ENCODE measurements at places on chromosomes 7 and 10. TPM values are rescaled to one million over a fixed set of nuclear protein-coding genes. Genes with fewer than 3 reads are reported as not detected.

GRCh38 chr10:26513101-26513500 lies 75.0 kb downstream of the APBB1IP start:
- no peak overlapping the region for H3K4me3 ChIP-seq
- no peaks in the 10 kb centered on the region for H3K27me3 ChIP-seq
- no peaks in the 10 kb centered on the region for H3K36me3 ChIP-seq
- no peak for DNase-seq

DNA sequence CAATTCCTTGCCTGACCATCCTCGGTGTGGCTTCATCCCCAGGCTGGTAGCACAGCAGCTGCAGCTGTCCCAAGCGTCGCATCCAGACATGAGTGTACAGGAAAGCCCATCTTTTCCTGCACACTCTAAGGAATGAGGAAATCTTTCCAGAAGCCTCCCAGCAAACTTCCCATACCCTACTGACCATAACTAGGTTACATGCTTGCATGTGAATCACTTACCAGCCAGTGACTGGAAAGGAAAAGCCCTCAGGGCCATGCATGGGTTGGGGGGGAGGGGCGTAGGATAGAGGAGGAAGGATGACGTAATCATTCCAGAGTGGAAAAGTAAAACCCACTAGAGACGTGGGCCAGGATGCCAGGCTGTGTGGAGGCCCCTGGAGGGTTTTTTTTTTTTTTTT lies 18.9 kb upstream of the ZNF212 start:
- H3K27me3 ChIP-seq, result no peaks in the 10 kb centered on the region
- no peak overlapping the region for H3K4me3 ChIP-seq
- no peaks in the 10 kb centered on the region for H3K4me1 ChIP-seq
- DNase-seq, result no peak
- H3K36me3 ChIP-seq, result no peaks in the 10 kb centered on the region

DNA sequence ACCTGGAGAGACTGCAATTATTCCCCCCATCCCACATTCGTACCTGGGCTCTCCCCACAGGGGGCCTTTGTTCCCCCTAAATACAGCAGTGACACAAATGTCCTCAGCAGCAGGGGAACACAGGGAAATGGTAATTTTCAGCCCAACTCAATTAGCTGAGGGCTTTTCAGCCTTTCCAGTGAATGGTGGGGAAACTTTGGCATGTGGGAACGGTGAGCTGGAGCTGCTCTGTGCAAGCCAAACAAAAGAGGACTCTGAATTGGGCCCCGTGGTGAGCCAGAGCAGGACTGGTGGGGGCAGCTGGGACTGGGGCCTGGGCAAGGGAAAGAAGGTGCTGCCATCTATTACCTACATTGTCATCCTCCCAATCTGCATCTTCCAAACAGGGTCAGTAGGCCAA lies 51.0 kb downstream of the FBXW4 start:
- no peak for DNase-seq
- H3K4me1 ChIP-seq, result no peaks in the 10 kb centered on the region
- no peak overlapping the region for H3K27ac ChIP-seq

DNA sequence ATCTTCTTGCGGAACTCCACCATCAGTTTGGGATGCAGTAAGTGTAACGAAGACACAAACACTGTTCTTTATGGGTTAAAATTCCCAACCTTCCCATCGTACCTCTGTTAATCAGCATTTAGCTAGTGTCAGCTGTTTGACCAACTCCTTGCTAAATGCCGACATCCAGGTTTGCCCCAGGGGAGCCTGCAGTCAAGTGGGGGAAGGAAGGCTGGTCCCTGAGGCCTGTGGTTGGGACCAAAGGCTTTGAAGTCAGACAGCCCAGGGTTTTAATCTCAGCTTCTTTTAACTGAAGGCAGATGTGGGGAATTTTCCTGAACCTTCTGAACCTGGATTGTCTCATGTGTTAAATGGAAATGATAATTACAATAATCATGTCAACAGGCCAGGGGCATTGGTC lies 443.7 kb downstream of the GLRX3 start:
- DNase-seq, result no peak
- no peak overlapping the region for H3K27ac ChIP-seq
- peaks cover 5% of the 10 kb centered on the region for H3K27me3 ChIP-seq
- no peak overlapping the region for H3K4me3 ChIP-seq
- H3K4me1 ChIP-seq, result no peaks in the 10 kb centered on the region

DNA sequence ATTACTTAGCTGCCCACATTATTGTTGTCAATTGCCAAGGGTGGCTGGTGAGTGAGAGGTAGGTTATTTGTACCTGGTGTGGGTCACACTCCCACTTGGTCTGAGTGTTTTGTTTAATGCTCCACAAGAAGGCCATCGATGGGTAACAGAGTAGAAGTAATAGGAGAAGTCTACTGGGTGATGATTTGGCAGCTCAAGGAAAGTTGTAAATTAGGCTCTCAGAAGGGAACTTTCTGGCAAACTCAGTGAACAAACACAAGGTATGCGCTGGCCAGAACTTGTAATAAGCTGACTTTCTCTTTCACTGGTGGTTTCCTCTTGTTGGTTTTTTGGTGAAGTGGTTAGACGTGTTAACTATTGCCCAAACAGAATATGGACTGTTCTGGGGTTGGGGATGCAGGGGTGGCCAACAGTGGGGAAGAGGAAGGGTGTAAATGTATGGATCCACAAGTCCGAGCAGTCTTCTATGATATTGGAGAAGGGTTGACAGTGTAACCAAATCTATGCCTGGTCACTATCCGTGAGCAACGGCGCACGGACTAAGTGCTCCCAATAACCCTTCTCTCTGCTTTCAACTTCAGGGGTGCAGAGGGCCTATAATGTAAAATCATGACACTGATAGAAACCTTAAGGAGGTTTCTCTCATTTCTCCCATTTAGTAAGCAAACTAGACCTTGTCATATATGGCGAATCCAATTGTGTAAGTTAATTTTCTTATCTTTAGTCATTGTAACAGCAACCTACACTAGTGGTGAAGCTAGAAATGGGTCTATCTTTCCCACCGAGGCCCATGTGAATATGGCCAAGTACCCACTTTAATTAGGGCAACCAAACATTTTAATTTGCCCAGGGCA lies 212.8 kb downstream of the PTEN start:
- H3K27ac ChIP-seq, result no peak overlapping the region
- no peak for DNase-seq
- H3K27me3 ChIP-seq, result no peaks in the 10 kb centered on the region
- H3K4me1 ChIP-seq, result peaks cover 18% of the 10 kb centered on the region
- H3K36me3 ChIP-seq, result no peaks in the 10 kb centered on the region
- H3K4me3 ChIP-seq, result no peak overlapping the region

DNA sequence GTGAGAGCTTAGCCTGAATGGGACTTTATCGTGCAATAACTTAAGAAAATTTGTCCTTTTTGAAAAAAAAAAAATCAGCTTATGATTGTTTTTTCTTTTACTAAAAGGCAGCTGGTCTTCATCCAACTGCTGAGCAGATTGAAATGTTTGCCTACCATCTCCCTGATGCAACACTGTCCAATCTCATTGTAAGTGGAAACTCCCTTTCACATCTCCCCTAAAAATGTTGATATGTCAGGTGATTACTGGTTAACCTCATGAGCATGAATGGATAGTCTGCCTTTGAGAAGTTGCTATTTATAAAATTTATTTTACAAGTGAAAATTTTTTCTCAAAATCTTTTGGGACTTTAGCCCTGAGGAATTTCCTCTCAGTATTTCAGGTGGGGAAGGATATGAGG lies 17.8 kb upstream of the HKDC1 start:
- H3K4me3 ChIP-seq, result no peak overlapping the region
- H3K27me3 ChIP-seq, result no peaks in the 10 kb centered on the region
- no peak overlapping the region for H3K27ac ChIP-seq
- DNase-seq, result no peak
- H3K4me1 ChIP-seq, result no peaks in the 10 kb centered on the region

DNA sequence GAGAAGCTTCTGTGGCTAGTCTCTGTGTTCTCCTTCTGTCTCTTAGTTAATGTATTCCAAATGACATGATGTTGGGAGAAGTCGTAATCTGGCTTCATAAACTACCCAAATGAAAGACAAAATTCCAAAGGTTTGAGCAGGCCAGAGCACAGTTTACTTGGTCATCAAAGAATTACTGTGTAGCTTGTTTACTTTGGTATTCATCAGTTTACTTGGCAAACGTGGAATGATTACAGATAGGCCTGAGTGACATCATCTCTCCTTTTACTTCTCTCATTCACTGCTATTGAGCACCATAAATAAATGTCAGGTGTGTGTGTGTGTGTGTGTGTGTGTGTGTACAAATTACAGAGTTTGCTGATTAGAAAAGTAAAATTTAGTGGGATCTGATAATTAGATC lies 327.3 kb downstream of the PHTF2 start:
- H3K36me3 ChIP-seq, result no peaks in the 10 kb centered on the region
- H3K27me3 ChIP-seq, result no peaks in the 10 kb centered on the region
- no peaks in the 10 kb centered on the region for H3K4me1 ChIP-seq
- no peak for DNase-seq
- H3K4me3 ChIP-seq, result no peak overlapping the region
- no peak overlapping the region for H3K27ac ChIP-seq

GRCh38 chr7:80832006-80832405 lies 86.8 kb downstream of the SEMA3C start:
- no peaks in the 10 kb centered on the region for H3K27me3 ChIP-seq
- H3K4me3 ChIP-seq, result no peak overlapping the region
- no peaks in the 10 kb centered on the region for H3K36me3 ChIP-seq
- no peak overlapping the region for H3K27ac ChIP-seq
- peaks cover 8% of the 10 kb centered on the region for H3K4me1 ChIP-seq

DNA sequence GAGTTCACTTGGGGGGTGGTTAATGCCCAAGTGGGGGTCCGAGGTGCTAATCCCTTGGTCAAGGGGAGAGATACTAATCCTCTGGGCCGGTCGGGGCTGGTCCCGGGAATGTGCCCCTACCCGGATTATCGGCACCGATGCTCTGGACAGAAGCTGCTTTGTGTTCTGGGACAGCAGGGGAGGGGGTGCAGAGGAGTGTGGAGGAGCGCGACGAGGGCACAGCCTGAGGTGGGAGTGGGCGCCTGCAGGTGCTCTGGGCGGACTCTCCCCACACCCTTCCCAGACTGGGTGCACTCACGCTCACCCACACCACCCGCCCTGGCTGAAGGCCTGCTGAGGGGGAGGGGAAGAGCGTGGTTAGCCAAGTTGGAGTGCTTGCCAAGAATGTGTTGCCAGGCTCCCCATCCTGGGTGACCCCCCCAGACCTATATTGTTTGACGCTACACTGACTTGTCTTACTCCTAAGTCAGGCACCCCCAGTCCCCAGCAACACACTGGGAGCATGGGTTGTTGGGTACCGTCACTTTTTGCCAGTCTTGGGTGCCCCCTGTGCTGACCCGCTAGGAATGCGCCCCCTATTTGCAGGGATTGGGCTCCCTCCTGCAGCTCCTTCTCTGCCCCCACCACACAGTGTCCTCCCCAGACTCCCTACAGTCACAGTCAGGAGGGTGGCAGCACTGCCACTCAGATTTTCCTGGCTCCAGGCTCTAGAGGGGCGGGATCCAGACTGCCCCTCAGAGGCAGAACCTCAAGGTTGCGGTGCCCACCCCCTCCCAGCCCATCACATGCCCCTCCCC lies 1.2 kb downstream of the SLC4A2 start:
- peak; percentile 56 for DNase-seq
- peaks cover 44% of the 10 kb centered on the region for H3K4me1 ChIP-seq
- H3K36me3 ChIP-seq, result no peaks in the 10 kb centered on the region

DNA sequence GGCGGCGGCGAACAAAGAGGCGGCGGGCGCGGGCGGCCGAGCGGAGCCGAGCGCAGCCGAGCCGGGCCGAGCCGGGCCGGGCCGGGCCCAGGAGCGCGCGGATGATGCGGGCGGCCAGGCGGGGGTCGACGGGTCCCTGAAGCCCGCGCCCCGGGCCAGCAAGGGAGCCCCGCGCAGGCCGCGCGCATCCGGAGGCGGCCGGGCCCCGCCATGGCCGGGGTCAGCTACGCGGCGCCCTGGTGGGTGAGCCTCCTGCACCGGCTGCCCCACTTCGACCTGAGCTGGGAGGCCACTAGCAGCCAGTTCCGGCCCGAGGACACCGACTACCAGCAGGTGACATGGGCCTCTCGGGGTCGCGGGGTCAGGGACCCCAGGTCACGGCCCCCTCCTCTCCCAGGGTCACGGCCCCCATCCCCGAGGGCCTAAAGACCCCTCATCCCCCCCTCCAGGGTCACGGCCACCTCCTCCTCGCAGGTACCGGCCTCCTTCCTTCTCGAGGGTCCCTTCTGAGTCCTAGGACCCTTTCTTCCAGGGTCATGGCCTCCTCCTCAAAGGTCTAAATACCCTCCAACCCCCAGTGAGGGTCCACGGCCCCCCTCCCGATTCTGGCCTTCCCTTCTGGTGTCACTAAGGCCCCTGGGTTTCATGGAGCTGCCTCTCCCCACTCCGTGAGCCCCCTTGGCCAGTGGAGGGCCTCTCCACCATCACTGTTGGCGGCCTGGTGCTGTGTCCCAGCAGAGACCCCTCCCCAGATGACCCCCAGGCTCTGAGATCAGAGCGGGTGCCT lies at the start of gene TTYH3:
TSS of gene TTYH3 (plus strand) at position 41 of the 787 bp plus-strand sequence. CDS start at position 211, 170 bp downstream.
- no peaks in the 10 kb centered on the region for H3K27me3 ChIP-seq
- H3K27ac ChIP-seq, result peak within 1 kb of the TSS; percentile 97
- peak within 1 kb of the TSS; percentile 98 for H3K4me3 ChIP-seq
- no peaks in the 10 kb centered on the region for H3K36me3 ChIP-seq

GRCh38 chr10:7485799-7486198 lies 75.0 kb upstream of the SFMBT2 start:
- no peaks in the 10 kb centered on the region for H3K36me3 ChIP-seq
- H3K4me3 ChIP-seq, result no peak overlapping the region
- H3K27ac ChIP-seq, result no peak overlapping the region

DNA sequence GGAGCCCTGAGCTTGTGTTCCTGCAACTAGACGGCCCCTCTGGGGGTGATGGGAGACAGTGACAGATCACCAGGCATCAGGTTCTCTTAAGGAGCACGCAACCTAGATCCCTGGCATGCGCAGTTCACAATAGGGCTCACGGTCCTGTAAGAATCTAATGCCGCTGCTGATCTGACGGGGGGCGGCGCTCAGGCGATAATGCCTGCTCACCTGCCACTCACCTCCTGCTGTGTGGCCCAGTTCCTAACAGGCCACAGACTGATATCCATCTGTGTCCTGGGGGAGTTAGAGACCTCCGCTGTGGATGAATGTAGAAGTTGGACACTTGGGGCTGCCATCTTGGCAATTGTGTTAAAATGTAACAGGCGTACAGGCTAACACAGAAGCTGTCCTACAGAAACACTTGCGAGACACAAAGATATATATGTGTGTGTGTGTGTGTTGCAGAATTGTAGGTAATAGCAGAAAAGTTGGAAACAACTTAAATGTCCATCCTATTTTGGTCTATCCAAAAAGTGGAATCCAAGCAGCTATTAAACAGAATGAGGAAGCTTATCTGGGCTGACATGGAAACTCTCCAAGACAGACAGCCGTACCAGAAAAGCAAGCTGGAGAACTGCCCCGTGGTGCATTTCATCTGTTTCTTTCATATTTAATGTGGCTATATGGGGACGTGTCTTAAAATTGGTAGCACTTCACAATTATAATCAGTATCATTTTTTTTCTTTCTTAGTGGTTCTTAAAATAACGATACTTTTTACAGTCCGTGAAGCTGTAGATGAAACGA lies 82.8 kb downstream of the MKI67 start:
- H3K4me3 ChIP-seq, result no peak overlapping the region
- no peaks in the 10 kb centered on the region for H3K36me3 ChIP-seq
- H3K27ac ChIP-seq, result no peak overlapping the region
- H3K27me3 ChIP-seq, result no peaks in the 10 kb centered on the region
- DNase-seq, result no peak
- H3K4me1 ChIP-seq, result peaks cover 8% of the 10 kb centered on the region

GRCh38 chr10:132154931-132155330 lies 31.8 kb upstream of the DPYSL4 start:
- H3K36me3 ChIP-seq, result no peaks in the 10 kb centered on the region
- H3K27ac ChIP-seq, result no peak overlapping the region
- H3K27me3 ChIP-seq, result no peaks in the 10 kb centered on the region
- no peaks in the 10 kb centered on the region for H3K4me1 ChIP-seq

The PDE6C gene
- total RNA-seq, result 0.07 TPM

The ATP6V0A4 gene
- 1.1 TPM for total RNA-seq

The SND1 gene
- 200 TPM for total RNA-seq

Measured in hepatocyte (in vitro differentiated cells).